ENCODE measurements at places on chromosomes 3 and 15.

GRCh38 chr3:65978116-65978515 is 60.6 kb downstream of the MAGI1 start:
- DNase-seq, result no peak

DNA sequence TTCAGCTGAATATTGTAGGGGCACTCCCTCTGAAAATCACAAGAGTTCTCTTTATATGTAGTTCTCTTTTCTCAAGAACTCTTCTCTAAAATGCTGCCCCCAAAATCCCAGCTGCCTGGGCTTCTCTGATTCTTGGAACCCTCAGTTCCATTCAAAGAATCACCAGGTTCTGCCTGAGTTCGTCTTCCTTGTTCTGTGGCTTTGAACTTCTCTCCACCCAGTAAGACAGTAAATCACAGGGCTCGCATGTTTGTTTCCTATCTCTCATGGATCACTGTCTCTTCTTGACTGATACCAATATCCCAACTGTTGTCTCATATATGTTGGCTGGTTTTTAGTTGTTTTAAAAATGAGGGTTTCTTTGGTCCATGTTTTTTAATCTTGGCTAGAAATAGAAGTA is 359.5 kb upstream of the CBLB start:
- DNase-seq, result peak; percentile 28

- peak; percentile 55 for DNase-seq
These were observed at the start of gene GPR27 for GRCh38 chr3:71753701-71754609. Gene GPR27 (plus strand): TSS chr3:71753855. CDS start chr3:71754050, 195 bp downstream.

- DNase-seq, result no peak
These were observed 203.5 kb downstream of the UBE2E2 start for GRCh38 chr3:23406601-23407000.

GRCh38 chr3:196689941-196690660 is 21.9 kb downstream of the CEP19 start:
- DNase-seq, result no peak

GRCh38 chr3:55159711-55160110 is 231.9 kb upstream of the LRTM1 start:
- no peak for DNase-seq

DNA sequence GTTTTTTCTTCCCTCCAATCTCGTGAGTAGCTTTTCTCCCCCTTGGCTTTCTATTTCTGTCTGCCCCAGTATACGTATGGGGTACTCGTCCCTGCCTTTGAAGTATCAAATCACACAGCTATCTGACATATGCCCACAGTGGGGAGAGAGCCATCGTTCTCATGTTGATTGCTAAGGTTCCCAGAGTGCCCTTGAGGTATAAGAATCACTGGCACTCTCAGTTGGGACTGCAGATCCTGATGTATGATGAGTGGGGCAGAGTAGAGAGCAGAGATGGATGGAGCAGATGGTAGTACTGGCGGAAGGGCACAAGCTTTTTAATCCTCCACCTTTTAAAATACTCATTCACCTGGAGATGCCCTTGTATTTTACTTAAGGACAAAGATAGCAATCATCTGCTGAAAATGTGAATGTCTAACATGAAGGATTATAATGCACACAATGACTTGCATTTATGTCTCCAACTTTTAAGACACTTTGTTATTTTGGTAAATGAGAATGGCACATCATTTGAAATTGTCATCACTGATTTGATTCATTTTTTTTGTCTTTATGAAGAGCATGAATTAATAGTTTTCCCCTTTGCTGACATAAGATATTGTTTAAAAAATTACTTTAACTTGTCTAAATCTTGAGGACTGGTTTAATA is 239.6 kb downstream of the NR1D2 start:
- no peak for DNase-seq

- peak; percentile 53 for DNase-seq
These were observed 109.6 kb upstream of the FXR1 start for GRCh38 chr3:180802837-180803236.

GRCh38 chr3:138899351-138899991 is 47.5 kb downstream of the FOXL2 start:
- DNase-seq, result no peak

DNA sequence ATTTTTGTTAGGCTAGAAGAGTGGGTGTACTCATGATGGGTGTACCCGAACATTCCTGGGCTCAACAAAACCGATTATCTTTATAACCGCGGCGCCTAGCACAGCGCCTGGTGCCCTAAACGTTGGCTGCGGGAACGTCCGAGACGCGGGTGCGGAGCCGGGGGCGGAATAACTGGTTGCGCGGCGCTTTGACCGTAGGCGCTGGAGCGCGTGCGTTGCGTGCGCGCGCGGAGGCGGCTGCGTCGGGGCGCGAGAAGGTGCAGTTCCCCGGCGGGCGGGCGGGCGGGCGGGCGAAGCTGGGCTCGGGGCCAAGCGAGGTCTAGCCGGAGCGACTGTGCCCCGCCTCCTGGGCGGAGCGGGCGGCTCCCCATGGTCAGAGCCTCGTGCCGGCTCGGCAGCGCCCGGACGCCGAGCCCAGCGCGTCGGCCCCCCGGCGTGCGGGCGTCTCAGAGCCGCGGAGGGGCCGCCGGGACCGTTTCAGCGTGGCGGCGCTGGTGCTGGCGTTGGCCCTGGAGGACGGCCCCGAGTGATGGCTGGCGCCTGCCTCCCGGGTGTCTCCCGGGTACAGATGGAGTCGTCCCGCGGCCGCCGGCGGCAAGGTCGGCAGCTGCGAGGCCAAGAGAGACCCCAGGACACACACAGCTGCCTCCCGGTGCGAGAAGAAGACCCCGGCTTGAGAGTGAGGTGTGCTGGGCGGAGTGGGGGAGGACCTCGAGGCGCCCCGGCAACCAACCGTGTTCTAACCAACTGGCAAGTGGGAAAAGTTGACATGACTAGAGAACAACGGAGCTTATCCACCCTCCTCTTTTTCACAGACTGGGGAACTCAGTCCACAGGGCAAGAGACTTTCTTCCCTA is at the start of gene PLAAT1:
Gene PLAAT1 (plus strand): TSS at position 373 of the 857 bp plus-strand sequence. CDS start 14,429 bp downstream, outside the sequence.
- DNase-seq, result peak; percentile 90

Data from hematopoietic multipotent progenitor cell treated with erythropoietin and hydrocortisone succinate and interleukin-3 and kit ligand, for 4 days (in vitro differentiated cells).